Activated CD4-positive, alpha-beta T cell treated with anti-CD3 and anti-CD28 coated beads, Interleukin-2, amount 10 ng/mL, durations not matched to agents 24 days and 14 days (primary cell): ENCODE measurements at places on chromosomes 13 and 19.
A peak's percentile ranks its signal among the peaks of the same experiment; 100 is the strongest.

- peak overlapping the region; percentile 5 for H3K27ac ChIP-seq
- no peaks in the 10 kb centered on the region for H3K36me3 ChIP-seq
Measured at GRCh38 chr13:24220086-24220703, 59.7 kb downstream of the SPATA13 start.

DNA sequence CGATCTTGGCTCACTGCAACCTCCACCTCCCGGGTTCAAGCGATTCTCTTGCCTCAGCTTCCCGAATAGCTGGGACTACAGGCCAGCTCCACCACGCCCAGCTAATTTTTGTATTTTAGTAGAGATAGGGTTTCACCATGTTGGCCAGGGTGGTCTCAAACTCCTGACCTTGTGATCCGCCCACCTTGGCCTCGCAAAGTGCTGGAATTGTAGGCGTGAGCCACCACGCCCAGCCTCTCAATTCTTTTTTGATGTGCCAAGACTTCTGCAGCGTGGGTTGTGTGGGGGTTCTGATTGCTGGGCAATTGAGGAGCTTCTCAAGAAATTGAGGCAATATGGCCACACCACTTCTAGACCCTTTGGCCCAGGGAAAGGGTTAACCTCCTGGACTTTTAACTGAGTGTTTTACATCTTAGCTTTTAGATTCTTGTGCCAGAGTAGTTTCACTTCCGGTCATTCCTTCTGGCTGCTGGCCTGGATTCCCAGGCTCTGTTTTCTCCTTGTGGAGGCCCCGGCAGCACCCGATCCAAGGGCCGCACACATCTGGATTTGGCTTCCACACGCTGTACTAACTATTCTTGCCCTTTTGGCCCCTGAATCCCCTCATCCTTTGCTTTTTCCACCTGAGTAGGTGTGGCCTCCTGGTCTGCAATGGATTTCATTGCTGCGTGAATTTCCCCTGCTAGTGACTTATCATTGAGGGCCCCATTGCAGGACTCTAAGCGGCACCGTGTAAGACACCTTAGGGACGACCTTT lies 14.7 kb downstream of the SMARCA4 start:
- no peaks in the 10 kb centered on the region for H3K27me3 ChIP-seq
- peaks cover 3% of the 10 kb centered on the region for H3K36me3 ChIP-seq
- H3K4me1 ChIP-seq, result peaks cover 19% of the 10 kb centered on the region
- no peak overlapping the region for H3K4me3 ChIP-seq
- DNase-seq, result no peak
- H3K27ac ChIP-seq, result no peak overlapping the region

DNA sequence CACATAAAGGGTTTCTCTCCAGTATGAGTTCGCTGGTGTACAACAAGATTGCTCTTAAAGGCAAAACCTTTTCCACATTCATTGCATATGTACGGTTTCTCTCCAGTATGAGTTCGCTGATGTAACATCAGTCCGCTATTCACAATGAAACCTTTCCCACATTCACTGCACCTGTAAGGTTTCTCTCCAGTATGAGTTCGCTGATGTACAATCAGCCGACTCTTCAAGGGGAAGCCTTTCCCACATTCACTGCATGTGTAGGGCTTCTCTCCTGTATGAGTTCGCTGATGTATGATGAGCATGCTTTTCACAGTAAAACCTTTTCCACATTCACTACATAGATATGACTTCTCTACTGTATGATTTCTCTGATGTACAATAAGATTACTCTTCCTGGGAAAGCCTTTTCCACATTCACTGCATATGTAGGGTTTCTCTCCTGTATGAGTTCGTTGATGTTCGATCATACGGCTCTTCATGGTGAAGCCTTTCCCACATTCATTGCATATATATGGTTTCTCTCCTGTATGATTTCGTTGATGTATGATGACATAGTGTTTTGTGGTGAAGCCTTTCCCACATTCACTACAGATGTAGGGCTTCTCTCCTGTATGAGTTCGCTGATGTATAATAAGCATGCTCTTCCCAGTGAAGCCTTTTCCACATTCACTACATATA lies 6.0 kb upstream of the ZNF614 start:
- H3K27ac ChIP-seq, result no peak overlapping the region
- no peaks in the 10 kb centered on the region for H3K4me1 ChIP-seq

- H3K27ac ChIP-seq, result no peak overlapping the region
- no peaks in the 10 kb centered on the region for H3K36me3 ChIP-seq
- no peak for DNase-seq
Measured at GRCh38 chr13:31191748-31192147, 8.0 kb upstream of the B3GLCT start.

GRCh38 chr19:49340865-49341718 lies 5.9 kb downstream of the CD37 start:
- DNase-seq, result no peak
- peaks cover 39% of the 10 kb centered on the region for H3K36me3 ChIP-seq
- no peaks in the 10 kb centered on the region for H3K27me3 ChIP-seq
- peaks cover 32% of the 10 kb centered on the region for H3K4me1 ChIP-seq
- no peak overlapping the region for H3K27ac ChIP-seq
- H3K4me3 ChIP-seq, result no peak overlapping the region

- no peaks in the 10 kb centered on the region for H3K4me1 ChIP-seq
- H3K4me3 ChIP-seq, result no peak overlapping the region
- H3K27ac ChIP-seq, result no peak overlapping the region
- no peak for DNase-seq
Measured at GRCh38 chr19:29415507-29415906, 110.3 kb upstream of the VSTM2B start.

DNA sequence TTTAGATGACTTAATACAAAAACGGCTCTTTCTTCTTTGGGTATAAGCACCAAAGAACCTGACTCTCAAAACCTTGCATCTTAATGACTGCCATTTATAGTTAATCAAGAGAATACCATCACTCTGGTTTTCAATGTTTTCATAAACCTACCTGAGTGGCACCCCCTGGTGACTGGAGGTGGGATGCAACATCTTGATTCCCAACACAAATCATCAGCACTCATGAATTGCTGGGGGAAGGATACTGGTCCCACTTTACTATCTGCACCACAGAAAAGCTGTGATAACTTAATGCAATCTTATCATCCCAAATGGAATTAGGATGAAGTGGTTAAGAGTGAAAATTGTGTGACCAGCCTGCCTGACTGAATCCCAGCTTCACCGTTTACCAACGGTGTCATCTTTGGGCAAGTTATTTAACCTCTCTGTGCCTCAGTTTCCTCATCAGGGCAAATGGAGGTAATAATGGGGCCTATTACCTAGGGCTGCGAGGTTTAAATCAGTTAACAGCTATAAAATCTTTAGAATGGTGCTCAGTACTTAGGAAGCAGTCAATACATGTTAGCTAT lies 366.4 kb downstream of the KLF12 start:
- DNase-seq, result peak; percentile 73
- H3K27me3 ChIP-seq, result no peaks in the 10 kb centered on the region
- H3K4me1 ChIP-seq, result peaks cover 45% of the 10 kb centered on the region
- H3K4me3 ChIP-seq, result no peak overlapping the region
- peaks cover 29% of the 10 kb centered on the region for H3K36me3 ChIP-seq
- peak overlapping the region; percentile 18 for H3K27ac ChIP-seq

DNA sequence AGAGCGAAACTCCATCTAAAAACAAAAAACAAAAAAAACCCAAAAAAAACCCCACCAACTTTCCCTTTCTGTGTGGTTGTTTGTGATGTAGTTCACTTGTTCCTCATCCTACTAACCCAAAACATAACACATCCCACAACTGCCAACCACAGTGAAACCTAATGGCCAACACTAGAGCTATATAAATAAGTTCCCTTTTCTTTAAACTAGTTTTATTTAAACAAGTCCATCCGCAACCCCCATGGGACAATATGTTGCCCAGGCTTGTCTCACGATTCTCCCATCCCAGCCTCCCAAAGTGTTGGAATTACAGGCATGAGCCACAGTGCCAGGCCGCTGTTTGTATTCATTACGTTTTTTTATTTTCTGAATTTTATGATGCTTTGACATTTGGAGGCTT lies 71.2 kb upstream of the ADGRE5 start:
- no peak overlapping the region for H3K4me3 ChIP-seq
- no peaks in the 10 kb centered on the region for H3K27me3 ChIP-seq
- peaks cover 10% of the 10 kb centered on the region for H3K4me1 ChIP-seq
- H3K36me3 ChIP-seq, result no peaks in the 10 kb centered on the region
- H3K27ac ChIP-seq, result no peak overlapping the region
